Activated CD4-positive, CD25-positive, alpha-beta regulatory T cell treated with anti-CD3 and anti-CD28 coated beads, Interleukin-2, amount 50 U/mL, for 24 hours (primary cell): ENCODE measurements at places on chromosomes 2 and 18.

DNA sequence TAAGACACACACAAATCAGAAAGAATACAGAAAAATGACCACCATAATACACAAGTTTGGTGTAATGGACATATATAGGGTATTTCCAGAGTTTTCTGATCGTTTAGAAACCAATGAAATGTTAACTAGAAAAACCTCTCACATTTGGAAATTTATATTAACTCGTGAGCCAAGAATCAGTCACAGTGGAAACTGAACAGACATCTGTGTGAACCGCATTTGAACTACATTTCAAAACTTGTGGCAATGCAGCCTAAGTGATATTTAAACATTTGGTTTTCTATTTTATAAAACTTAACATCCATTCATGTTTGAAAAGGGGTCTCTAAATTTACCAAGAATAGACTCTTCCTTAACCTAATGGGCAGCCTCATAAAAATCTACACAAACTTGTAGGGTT lies 29.0 kb upstream of the KCNG2 start:
- no peak for ATAC-seq

DNA sequence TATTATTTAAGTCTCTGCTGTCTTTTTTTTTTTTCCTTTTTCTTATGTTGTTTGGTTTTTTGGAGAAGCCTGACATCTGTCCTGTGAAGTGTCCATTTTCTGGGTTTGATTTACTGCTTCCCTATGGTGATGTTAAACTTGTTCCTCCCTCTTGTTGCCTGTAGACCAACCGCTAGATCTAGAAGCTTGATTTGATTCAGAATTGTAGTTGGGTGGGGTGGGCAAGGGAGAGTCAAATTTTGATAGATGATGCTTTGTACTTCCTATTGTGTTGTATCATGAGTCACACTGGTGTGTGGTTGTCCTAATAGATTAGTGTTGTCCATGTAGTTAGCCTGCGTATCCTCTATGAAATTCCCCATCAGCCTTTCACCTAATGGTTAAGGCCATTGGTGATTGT lies 35.4 kb downstream of the CAB39 start:
- ATAC-seq, result no peak

- no peak for ATAC-seq
Observed at GRCh38 chr18:23552505-23552904, 33.8 kb downstream of the NPC1 start.

DNA sequence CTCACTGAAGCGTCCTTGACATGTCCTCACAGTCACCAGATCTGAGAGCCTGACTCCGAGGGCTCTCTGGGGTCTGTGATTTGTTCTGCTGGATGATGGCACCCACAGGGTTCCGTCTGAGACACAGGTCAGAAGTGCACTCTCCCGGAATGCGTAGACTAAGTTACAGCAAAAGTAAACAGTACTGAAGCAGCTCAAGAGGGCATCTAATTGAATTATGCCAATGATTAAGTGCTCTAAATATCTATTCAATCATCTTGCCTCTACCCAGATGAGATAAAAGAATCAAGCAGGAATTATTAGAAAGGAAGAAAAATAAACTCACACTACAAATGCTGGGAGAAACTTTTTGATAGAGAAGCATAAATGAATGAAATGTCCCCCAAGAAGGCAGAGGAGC lies 544.1 kb downstream of the SOX11 start:
- ATAC-seq, result no peak

DNA sequence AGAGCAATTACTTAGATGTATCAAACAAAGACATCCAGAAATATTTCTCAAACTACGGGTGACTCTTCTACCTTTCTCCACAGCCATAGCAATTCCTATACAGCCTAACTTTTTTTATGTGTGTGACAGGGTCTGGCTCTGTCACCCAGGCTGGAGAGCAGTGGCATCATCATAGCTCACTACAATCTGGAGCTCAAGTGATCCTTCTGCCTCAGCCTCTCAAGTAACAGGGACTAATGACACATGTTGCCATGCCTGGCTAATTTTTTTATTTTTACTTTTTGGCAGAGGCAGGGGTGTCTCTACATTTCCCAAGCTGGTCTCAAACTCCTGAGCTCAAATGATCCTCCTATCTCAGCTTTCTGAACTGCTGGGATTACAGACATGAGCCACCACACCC lies 328.9 kb upstream of the NT5C1B start:
- no peak for ATAC-seq

- ATAC-seq, result no peak
Observed at GRCh38 chr18:8847066-8847755, 141.9 kb downstream of the MTCL1 start.

- ATAC-seq, result no peak
Observed at GRCh38 chr2:46068636-46069035, 228.6 kb upstream of the EPAS1 start.

DNA sequence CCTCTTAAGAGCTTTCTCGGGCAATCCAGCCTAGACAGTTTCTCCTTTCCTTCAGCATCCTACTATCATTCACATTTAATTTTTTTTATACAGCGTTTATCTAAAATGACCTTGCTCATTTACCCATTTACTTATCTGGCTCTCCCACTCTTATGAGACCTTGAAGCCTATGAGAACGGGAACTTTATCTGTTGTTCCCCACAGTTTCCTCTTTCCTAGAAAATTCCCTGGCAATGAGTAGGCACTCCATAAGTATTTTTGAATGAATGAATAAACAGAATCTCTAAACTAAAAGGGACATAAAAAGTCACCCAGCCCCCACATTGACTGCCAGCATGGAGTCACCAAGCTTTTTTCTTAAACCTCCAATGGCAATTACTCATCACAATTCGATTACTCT lies 353.2 kb downstream of the METTL4 start:
- no peak for ATAC-seq

GRCh38 chr18:54973046-54973445 lies 13.8 kb upstream of the CCDC68 start:
- no peak for ATAC-seq
